ENCODE measurements at places on chromosomes 13 and 19.

DNA sequence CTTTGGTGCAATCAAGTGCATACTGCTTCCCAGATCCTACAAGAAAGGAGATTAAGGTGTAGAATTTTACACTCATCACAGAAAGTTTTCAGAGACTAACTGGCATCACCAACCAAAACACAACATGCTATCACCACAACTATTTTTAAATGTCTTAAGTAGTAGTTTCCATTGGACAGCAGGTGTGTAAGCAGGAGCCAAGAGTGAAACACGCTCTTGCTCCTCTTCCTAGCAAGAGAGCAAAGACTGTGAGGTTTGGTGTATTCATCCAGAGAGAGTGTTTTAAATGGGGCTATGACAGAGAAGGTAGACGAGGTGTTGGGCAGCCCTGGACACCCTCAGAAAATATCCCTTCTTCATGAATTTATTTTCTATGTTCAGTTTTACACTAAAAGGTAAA, 12.5 kb upstream of the LILRA4 start:
- DNase-seq = no peak

DNA sequence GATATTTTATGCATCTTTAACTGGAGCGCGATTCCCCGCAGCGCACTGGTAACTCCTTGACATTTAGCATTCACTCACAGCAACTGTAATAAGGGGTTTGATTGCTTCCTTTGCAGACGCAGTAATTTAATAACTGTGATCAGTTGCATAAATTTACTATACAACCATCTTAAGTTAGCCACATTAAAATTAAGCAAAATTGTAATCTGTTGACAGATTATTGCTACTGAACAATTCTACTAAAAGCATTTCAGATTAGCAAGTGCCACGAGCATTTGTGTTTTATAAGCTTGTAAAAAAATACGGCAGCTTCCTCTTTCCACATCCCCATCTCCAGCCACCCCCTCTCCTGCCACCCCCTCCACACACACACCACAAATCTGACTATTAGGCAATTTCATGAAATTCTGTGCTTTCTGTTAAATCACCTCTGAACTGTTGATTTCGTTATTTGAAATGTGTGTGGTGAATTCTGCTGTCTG, 44.4 kb downstream of the TSHZ3 start:
- DNase-seq = no peak

GRCh38 chr19:17078036-17078919, 2.7 kb downstream of the MYO9B start:
- no peak for DNase-seq

- DNase-seq = no peak
These were observed 47.5 kb upstream of the MBNL2 start for GRCh38 chr13:97174638-97175037.

DNA sequence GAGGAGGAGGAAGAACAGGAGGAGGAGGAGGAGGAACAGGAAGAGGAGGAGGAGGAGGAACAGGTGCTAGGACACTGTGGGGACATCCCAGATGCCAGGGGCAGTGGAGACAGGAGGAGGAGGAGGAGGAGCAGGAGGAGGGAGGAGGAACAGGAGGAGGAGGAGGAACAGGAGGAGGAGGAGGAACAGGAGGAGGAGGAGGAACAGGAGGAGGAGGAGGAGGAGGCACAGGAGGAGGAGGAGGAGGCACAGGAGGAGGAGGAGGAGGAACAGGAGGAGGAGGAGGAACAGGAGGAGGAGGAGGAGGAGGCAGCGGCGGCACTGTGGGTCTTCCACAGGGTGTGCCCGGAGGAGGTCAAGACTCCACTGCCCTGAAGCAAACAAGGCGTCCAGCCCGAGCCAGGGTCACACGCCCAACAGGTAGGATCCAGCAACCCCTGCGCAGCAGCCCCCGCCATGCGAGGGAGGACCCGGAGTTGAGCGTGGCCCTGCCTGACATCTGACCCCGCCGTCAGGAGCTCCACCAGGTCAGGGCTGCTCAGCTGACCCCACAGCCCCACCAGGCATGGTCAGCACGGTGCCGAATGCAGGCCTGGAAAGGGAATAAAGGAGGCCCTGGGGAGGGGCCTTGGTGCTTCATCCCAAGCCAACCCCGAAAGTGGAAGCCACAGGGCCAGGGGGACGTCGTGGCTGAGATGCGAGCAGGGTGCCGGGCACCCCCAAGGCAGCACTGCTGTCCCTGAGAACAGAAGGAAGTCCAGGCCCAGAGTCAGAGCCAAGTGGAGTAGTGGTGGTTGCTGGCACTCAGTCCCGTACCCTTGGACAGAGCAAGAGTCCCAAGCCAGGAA, 9.2 kb downstream of the SBNO2 start:
- DNase-seq = no peak

DNA sequence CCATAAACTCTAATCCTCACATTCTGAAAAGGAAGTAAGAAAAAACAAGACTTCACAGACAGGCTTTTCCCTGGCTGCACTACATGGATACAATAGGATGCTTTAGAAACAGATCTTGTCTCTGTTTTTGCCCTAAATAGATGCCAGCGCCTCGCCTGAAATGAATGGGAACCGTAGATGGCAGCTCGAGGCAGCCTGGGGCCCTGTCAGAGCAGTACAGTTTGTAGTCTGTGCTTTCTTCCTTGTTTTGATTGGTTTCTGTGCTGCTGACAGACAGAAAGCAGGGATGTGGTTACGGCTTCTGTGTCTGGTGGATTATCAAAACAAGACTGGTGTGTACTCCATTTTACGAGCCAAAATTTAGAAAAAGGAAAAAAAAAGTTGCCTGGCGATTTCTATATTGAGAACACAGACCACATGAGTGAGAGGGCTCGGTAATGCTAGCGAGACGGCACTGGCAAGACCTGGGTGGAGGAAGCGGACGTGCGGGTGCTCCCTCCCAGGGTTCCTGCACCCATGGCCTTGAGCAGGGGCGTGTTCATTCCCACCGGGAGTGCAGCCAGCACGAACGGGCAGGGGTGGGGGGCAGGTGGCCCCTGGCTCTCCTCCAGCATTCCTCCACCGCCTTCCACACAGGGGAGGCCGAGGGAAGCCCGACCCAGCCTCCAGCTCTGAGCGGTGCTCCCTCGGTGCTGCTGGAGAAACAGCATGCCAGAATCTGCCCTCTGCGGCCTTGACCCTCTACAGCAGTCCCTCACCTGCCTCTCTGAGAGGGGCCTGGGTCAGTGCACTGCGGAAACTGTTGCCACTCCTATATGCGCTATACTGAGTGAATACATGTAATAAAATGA, 37.6 kb upstream of the C1QTNF9 start:
- peak; percentile 18 for DNase-seq

- DNase-seq = no peak
These were observed 4.4 kb downstream of the ATP12A start for GRCh38 chr13:24684600-24684998.

- DNase-seq = no peak
These were observed 4.9 kb downstream of the VAV1 start for GRCh38 chr19:6777434-6777833.

GRCh38 chr13:104086210-104086609, 1020.0 kb upstream of the SLC10A2 start:
- DNase-seq = no peak

DNA sequence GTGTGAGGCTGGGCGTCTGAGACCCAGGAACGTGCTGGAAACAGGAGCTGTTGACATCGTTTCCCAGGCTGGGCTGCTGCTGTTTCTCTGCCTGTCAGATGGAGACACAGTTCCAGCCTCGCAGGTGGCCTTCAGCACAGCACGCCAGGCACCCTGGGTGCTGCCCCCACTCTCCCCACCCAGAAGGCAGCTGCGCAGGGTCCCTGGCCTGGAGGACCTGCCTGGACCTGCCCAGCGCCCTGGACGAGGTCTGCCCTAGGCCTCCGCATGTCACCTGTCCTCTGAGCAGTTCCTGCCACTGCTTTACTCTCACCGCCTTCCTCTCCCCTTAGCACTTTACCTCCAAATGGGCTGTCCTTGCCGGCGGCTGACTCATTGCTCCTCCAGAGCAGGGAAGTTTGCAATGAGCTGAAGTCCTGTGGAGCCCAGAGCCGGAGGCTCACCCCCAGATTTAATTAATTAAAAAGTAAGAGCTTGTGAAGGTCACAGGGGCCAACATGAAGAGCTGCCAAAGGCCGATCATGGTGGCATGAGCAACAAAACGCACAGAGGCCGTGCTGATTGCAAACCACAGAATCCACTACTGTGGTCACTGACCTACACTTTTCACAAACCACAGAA, 32.2 kb downstream of the C13orf46 start:
- DNase-seq = no peak

DNA sequence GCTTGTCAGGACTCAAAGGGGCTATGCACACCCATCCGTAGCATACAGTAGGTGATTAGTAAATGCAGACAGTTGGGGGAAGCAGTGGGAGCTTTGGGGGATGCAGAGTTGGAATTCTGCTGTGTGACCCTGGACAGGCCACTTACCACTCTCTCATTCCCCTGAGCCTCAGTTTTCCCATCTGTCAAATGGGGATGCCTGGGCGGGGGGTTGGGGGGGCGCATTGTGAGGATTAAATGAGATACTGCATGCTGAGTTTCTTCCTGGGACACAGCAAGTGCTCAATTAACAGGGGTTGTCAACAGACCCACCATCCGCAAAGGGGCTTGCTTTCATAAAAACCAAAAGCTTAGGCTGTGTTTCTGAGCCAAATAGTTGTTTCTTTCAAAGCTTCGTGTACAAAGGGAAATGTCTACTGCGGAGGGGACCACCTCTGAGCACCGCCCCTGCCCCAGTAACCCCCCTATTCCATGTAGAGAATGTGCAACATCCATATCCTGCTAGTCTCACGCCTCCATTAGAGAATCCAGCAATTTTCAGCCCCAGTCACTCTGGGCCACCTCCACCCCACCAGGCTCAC, 132.4 kb downstream of the IER2 start:
- no peak for DNase-seq

DNA sequence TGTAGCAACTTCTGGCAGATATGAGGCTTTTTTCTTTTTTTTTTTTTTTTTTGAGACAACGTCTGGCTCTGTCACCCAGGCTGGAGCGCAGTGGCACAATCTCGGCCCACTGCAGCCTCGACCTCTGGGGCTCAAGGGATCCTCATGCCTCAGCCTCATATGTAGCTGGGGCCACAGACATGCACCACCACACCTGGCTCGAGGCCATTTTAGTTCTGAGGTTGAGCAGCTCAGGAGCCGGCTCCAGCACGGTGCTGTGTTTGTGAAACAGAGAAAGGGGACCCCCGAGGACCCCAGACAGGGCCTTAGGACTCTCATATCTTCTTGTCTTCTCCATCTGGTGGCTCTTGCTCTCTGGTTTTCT, 3.4 kb upstream of the FLT3LG start:
- no peak for DNase-seq

- DNase-seq = no peak
These were observed 12.4 kb downstream of the TMEM272 start for GRCh38 chr13:51832471-51833152.

- DNase-seq = peak; percentile 35
These were observed 37.5 kb upstream of the XPO4 start for GRCh38 chr13:20940083-20940482.

DNA sequence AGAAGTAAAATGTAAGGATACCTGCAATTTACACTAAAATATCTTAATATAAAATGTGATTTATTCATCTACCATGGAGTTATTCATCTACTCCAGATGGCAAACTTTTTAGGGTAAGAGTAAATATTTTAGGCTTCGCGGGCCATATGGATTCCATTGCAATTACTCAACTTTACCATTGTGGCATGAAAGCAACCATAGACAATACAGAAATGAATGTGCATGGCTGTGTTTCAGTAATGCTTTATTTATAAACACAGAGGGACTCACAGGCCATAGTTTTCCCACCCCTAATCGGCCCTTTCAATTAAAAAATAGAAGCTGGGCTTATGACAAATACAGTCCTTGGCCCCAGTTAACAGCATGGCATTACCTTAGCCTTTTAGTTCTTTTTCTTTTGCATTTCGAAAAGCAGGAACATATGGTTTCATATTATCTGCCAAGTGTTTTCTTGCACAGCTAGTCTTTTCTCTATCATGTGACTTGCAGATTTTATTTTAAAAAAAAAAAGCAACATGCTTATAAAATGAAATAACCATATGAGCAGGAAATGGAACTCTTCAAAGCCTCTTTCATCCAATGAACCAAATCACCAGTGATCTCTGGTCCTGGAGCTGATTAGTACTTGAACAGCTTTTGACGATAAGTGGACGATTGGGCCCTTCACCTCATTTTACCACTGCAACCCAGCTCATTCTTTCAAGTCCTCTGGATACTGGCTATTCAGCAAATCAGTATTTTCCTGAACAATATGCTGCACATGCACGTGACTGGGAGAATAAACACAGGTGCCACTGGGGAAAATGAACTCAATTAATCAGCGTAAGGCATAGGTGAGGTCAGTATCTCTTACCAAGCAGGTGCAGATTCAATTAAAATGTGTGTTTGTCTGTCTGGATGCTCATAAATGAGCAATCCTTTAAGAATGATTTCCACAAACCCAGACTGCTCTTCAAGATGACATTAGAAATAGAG, 63.9 kb downstream of the LHFPL6 start:
- DNase-seq = no peak

- DNase-seq = no peak
These were observed 1.8 kb downstream of the NCAN start for GRCh38 chr19:19213426-19214158.

GRCh38 chr13:44050450-44051063, 170.9 kb downstream of the LACC1 start:
- no peak for DNase-seq

- peak; percentile 9 for DNase-seq
These were observed 153.9 kb downstream of the DACH1 start for GRCh38 chr13:71712988-71713653.

DNA sequence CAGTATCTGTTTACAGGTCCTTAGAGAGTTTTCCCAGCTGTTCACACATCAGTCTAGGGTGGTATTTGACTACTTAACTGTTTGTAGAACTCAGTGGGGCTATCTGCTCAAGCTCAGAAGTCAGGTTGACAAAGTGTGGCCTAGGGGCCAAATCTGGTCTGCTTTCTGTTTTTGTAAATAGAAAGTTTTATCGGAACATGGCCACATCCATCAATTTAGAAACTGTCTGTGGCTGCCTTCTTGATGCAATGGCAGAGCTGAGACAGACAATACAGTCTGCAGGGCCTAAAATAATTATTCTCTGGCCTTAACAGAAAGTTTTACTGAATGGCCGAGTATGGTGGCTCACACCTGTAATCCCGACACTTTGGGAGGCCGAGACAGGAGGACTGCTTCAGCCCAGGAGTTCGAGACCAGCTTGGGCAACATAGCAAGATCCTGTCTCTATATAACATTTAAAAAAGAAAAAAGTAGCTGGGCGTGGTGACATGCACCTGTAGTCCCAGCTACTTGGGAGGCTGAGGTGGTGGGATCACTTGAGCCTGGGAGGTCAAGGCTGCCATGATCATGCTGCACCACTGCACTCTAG, 2.4 kb downstream of the SMG9 start:
- no peak for DNase-seq

- DNase-seq = no peak
These were observed 182.8 kb downstream of the UGGT2 start for GRCh38 chr13:95870421-95870820.
